ENCODE measurements at places on chromosomes 4 and X.

GRCh38 chr4:2354118-2354517, 64.3 kb downstream of the ZFYVE28 start:
- DNase-seq: no peak

GRCh38 chr4:112266823-112267222, 18.9 kb downstream of the TIFA start:
- no peak for DNase-seq

- peak; percentile 71 for DNase-seq
These were observed 371.6 kb downstream of the INPP4B start for GRCh38 chr4:142474398-142475087.

GRCh38 chr4:69522554-69522953, 26.8 kb upstream of the UGT2B4 start:
- DNase-seq: no peak

- no peak for DNase-seq
These were observed 93.9 kb downstream of the CEP44 start for GRCh38 chr4:174377613-174378012.

GRCh38 chr4:181685461-181685860, 557.7 kb upstream of the TENM3 start:
- no peak for DNase-seq
